Vagina (tissue), 2 donors: ENCODE measurements at places on chromosomes 3 and 15.

DNA sequence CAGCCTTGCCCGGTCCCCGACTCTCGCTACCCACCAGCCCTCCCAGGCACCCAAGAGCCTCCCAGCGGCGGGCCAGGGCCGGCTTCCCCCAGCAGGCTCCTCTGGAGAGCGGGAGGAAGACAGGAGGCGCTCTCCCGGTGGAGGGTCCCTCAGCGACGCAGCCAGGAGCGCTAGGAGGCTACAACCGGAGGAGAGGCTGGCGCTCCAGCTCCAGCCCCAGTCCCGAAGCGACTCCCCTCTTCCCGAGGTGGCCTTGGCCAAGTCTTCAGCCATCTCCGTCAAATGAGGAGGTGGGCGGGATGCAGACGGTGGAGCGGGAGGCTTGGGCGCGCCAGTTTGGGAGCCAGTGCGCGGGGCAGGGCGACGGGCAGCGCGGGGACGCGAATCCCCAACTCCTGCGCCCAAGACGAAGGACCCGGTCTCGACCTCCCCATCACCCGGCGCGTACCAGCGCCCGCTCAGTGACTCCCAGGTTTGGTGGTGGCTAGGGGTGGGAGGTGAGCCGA is 722 bp downstream of the CHRNA3 start:
- no peak for DNase-seq

DNA sequence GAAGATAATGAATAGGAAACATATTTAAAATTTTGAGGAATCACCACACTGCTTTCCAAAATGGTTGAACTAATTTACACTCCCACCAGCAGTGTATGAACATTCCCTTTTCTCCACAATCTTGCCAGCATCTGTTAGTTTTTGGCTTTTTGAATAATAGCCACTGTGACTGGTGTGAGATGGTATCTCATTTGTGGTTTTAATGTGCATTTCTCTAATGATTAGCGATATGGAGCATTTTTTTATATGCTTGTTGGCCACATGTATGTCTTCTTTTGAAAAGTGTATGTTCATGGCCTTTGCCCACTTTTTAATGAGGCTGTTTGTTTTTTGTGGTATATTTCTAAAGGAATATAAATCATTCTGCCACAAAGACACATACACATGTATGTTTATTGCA is 166.3 kb downstream of the NECTIN3 start:
- DNase-seq = no peak

DNA sequence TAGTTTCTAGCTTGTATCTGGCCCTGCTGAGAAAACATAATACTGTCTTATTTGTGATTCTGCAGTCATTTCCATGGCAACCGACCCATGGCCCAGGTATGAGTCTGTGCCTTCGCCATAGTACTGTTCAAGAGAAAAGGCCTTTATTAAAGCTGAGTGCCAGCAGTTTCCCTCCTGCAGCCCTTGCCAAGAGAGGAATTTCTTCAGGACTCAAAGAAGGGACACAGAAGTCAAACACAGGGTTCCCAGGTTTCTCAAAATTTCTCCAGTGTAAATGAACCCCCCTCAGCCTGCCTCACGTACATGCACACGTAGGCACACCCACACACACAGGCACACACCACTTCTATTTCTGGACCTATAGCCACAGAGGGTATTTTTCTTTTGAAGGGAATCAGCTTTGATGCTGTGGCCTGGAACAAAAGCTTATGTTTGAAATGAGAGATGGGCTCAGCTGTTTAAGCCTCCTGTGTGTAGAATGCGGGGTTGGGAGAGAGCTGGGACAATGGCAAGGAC is 269.2 kb downstream of the PDCD6IP start:
- no peak for DNase-seq

- DNase-seq = no peak
These were observed 63.4 kb upstream of the LINGO1 start for GRCh38 chr15:77695961-77696582.

DNA sequence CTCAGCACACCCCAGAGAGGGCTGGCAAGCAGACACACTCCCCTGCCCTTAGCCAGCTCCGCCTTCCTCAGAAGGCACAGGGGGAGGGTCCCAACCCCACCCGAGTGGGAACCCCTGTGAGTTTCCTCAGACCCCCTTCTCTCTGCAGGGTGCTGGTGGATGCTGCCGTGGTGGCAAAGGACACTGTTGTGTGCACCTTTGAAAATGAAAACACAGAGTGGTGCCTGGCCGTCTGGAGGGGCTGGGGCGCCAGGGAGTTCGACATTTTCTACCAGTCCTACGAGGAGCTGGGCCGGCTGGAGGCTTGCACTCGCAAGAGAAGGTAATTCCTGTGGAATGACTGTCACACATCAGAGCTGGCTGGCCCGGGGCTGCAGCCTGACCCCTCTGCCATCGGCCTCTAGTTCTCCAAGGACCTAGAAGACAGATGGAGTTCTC is 149.4 kb downstream of the LRRK1 start:
- DNase-seq = no peak

DNA sequence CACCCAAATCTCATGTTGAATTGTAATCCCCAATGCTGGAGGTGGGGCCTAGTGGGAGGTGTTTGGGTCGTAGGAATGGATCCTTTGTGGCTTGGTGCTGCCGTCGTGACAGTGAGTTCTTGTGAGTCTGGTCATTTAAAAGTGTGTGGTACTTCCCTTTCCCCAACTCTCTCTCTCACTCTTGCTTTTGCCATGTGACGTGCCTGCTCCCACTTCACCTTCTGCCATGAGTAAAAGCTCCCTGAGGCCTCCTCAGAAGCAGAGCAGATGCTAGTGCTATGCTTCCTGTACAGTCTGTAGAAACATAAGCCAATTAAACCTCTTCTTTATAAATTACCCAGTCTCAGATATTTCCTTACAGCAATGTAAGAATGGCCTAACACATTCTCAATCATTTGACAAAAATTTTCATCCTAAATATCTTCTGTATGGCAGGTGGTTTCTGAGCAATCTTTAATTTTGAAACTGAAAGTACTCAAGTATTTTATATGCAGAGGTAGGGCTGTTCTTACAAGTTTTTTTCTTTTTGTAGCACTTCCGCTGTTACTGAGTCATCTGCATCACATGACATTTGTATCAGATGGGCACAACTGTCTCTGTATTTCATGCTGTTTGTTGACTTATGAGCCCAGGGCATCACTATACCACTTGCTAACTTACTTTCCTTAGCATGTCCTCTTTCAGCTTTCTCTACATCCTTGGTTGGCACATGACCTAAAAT is 8.8 kb downstream of the RPL39L start:
- DNase-seq = no peak

DNA sequence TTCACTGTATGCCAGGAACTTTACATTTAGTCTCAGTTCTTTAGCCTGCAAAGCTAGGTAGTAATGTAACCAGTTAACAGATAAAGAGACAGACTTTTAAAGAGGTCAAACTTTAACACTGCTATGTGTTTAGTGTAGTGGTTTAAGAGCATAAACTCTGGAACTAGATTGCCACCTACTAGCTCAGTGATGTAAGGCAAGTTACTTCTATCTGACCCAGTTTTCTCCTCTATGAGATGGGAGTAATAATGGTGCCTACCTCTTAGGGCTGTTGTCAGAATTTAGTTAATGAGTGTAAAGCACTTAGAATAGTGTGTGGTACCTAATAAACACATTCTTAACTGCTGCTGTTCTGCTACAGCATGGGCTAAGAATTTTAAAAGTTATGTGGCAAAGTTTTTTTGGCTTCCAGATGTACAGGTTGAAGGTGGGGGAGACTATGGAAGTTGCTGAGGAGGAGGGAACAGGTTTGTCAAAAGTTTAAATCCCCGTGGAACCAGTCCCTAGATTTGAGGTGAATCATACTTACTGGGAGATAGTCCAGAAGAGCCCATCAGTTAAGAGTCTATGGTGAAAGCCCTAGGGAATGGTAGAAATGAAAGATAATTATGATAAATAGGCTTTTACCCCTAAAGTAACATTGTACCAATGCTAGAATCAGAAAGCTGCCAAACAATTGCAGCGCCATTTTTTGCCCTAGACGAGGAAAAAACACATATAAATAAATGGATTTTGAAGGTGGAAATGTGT is 13.9 kb downstream of the TSC22D2 start:
- no peak for DNase-seq

GRCh38 chr15:78076231-78077052 is 1.1 kb downstream of the TBC1D2B start:
- DNase-seq = no peak

DNA sequence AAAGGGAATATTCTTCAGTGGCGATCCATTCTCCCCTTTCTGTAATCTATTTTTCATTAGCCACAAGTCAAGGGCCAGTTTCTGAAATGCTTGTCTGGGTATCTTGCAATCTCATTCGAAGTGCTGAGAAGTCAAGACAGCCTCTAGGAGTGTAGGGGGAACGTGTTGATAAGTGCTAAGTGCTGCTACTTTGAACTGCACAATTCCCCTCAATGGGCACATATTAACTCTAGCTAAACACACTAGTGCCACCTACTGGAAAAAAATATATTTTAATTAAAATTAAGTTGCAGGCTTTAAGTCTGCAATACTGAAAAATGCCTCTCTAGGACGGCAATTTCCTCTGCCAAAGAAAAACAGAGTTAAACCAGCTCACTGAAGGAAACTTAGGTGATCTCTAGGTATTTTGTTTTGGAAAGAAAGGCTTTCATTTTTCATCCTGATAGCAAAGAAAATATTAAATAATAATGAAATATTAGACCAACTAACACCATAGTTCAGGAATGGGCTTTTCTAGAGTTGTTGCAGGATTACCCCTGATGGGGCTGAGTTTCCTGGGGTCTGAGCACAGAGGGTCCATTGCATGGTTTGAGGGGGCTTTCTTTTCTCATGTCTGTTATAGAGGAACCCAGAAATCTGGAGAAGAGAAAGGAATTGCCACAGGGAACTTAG is 181.9 kb upstream of the KBTBD8 start:
- no peak for DNase-seq

DNA sequence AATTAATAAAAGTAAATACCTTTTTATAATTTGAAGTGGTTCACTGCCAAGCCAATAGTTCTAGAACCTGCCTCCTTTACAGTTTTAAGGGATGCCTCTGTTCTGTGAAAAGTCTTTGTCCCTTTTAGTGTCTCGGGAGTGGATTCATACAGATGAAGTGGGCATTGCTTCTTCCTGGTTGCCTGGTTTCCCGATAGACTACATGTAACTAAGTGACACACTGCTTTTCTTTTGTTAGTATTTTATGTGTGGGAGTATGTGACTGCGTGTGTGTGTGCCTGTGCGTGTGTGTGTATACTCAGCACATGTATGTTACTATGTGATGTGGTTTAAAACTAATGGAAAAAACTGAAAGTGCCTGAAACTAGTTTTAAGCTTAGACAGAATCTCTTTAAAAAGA is 21.1 kb downstream of the PSMD6 start:
- no peak for DNase-seq

- no peak for DNase-seq
These were observed 44.5 kb downstream of the OXSM start for GRCh38 chr3:25834346-25834745.

- DNase-seq = no peak
These were observed 340.3 kb upstream of the RBMS3 start for GRCh38 chr3:28940530-28940929.

- DNase-seq = no peak
These were observed 104.5 kb downstream of the RARB start for GRCh38 chr3:25532431-25533162.

DNA sequence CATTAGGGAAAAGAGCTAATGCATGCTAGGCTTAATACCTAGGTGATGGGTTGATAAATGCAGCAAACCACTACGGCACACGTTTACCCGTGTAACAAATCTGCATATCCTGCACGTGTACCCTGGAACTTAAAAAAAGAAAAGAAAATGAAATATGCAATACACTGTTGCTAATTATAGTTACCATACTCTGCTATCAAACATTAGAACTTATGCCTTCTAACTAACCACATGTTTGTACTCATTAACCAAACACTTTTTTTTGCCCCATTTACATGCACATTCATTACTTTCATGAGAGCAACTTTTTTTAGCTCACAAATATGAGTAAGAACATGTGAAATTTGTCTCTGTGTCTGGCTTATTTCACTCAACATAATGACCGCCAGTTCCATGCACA is 253.1 kb downstream of the CGGBP1 start:
- DNase-seq = no peak

DNA sequence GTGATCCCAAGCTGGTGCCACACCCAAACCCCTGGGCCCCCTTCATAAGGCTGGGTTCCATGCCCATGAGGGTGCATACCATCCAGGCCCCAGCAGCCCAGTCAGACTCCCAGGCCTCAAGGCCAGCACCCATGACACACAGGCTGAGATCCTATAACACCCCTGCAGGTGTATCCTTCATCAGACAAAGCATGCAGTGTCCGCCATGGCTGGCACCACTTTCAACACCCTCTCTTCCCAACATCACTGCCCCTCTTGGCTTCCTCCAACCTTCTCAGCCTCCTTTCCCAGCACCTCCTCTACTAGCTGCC is 3.5 kb downstream of the CCDC51 start:
- DNase-seq = no peak

DNA sequence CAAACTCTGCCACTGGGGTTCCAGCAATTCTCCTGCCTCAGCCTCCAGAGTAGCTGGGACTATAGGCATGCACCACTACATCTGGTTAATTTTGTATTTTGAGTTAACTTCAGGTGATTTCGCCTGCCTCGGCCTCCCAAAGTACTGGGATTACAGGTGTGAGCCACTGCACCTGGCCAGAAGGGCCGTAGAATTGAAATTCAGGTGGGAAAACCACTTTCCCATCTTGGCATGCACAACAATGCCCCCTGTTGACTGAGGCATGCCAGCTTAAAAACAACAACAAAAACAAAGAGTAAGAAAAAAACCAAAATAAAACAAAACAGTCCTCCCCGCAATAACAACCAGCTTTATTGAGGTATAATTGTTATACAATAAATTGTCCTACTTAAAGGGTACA is 32.6 kb upstream of the RAB11A start:
- DNase-seq = no peak

- DNase-seq = no peak
These were observed 469 bp downstream of the MAP6D1 start for GRCh38 chr3:183824761-183825455.

DNA sequence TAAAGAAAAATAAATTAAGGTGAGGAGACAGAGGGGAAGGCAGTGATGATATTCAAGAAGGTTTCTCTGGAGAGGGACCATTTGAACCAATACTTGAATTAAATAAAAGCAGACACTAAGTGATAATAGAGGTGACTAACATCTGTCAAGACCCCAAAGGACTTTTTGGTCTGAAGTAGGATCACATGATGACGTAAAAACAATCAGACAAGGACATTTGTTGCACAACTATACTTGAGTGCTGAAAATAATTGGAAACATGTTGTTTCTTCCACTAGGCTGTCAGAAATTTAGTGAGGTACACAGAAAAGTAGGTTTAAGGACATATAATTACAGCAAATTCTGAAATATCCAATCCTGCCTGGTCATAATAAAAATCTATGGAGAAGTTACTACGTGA is 179.5 kb downstream of the WNT5A start:
- DNase-seq = no peak
